ENCODE measurements at places on chromosomes 11 and 22. TPM values are rescaled to one million over a fixed set of nuclear protein-coding genes. Genes with fewer than 3 reads are reported as not detected.
A peak's percentile ranks its signal among the peaks of the same experiment; 100 is the strongest.

PHF5A gene
- total RNA-seq: 26.7 TPM

INS gene
- total RNA-seq: not detected

TEX54 gene
- not detected for total RNA-seq

FOLH1 gene
- 0.64 TPM for total RNA-seq

TRIM49 gene
- not detected for total RNA-seq

TKFC gene
- total RNA-seq: 52.8 TPM

DNA sequence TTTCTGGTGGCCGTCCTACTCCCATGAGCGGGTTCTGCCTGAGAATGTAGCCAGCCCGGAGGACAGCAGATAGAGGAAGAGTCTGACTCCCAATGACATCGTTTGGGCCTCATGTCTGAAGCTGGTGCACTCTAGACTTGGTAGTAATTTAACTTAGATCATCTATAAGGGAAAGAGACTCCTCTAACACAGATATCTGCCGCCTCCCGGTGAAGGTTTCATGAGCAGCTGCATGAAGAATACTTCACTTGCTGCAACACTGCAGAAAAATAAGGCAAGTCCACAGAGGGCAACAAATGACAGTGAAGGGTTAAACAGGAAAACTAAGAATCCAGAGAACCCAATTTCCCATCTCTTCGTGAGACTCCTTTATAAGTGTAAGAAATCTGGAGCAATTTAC lies 5.9 kb upstream of the ARL2 start:
- H3K27me3 ChIP-seq: no peaks in the 10 kb centered on the region
- no peak overlapping the region for H3K27ac ChIP-seq
- DNase-seq: no peak
- H3K4me3 ChIP-seq: no peak overlapping the region
- no peaks in the 10 kb centered on the region for H3K36me3 ChIP-seq

GRCh38 chr11:35290876-35291275 lies 128.5 kb downstream of the SLC1A2 start:
- no peaks in the 10 kb centered on the region for H3K27me3 ChIP-seq
- no peak for DNase-seq
- H3K36me3 ChIP-seq: no peaks in the 10 kb centered on the region
- H3K4me1 ChIP-seq: peaks cover 18% of the 10 kb centered on the region
- H3K4me3 ChIP-seq: no peak overlapping the region
- H3K27ac ChIP-seq: no peak overlapping the region

DNA sequence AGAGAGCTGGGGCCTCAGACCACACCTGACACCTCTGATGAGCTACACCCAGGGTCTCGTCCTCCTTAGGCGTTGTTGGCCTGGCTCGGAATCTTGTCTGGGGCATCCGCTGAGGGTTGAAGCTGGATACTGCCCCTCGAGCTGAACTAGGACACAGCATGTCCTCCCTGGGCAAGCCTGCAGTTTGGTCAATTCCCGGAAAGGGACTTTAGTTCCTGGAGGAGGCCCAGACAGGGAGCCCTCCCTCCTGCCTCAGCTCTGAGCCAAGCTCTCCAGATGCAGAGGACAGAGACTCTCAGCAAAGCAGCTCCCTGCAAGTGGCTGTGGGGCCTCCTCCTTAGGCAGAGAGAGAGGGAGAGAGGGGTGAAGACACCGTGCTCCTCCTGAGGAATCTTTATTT lies 4.9 kb downstream of the APOL3 start:
- H3K4me3 ChIP-seq: peak overlapping the region; percentile 50
- peak overlapping the region; percentile 92 for H3K27ac ChIP-seq

GRCh38 chr11:68432874-68433273 lies 27.7 kb upstream of the PPP6R3 start:
- no peak overlapping the region for H3K4me3 ChIP-seq
- no peak for DNase-seq
- peaks cover 84% of the 10 kb centered on the region for H3K36me3 ChIP-seq
- peaks cover 11% of the 10 kb centered on the region for H3K4me1 ChIP-seq
- no peaks in the 10 kb centered on the region for H3K27me3 ChIP-seq

GRCh38 chr11:70872955-70873735 lies 379.2 kb downstream of the SHANK2 start:
- no peaks in the 10 kb centered on the region for H3K36me3 ChIP-seq
- no peaks in the 10 kb centered on the region for H3K4me1 ChIP-seq
- H3K27me3 ChIP-seq: peaks cover 27% of the 10 kb centered on the region
- DNase-seq: no peak
- no peak overlapping the region for H3K4me3 ChIP-seq

DNA sequence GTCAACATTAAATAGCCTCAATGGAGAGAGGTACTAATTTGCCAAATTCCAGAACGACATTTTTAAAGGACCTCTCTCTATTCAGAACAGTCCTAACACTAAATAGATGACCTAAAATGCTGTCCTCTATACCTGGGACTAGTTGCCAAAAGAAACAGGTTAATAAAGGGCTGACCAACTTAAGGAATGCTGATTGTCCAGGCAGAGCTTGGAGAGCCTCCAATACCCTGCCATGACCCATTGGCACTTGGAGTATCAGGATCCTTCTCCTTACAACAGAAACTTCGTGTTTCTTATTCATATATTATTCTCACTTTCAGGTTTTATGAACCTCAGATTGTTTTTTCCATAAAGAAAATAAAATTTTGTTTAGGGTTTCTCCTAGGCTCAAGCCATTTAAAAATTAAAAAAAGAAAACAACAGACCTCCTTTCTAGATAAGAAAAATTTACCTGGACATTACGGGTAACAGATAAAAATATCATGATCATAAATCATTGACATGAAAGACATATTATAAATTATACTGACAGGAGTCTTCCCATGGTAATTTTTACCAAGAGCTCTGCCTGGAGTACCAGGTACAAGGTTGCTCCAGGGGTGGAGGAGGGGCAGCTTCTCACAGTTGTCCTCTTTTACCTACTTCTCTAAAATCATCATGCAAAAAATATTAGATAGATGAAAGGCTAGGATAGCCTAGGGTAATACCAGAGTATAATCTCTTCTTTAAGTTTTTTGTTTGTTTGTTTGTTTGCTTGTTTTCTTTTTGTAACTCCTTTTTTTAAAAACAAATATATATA lies 2.0 kb downstream of the LRRC4C start:
- no peak overlapping the region for H3K4me3 ChIP-seq
- no peaks in the 10 kb centered on the region for H3K36me3 ChIP-seq
- no peak overlapping the region for H3K27ac ChIP-seq
- peaks cover 6% of the 10 kb centered on the region for H3K4me1 ChIP-seq
- peaks cover 18% of the 10 kb centered on the region for H3K27me3 ChIP-seq
- no peak for DNase-seq

GRCh38 chr11:134125507-134125906 lies 56.6 kb downstream of the JAM3 start:
- DNase-seq: no peak
- H3K27ac ChIP-seq: peak overlapping the region; percentile 7
- H3K36me3 ChIP-seq: no peaks in the 10 kb centered on the region
- H3K4me1 ChIP-seq: peaks cover 44% of the 10 kb centered on the region
- peaks cover 4% of the 10 kb centered on the region for H3K27me3 ChIP-seq

DNA sequence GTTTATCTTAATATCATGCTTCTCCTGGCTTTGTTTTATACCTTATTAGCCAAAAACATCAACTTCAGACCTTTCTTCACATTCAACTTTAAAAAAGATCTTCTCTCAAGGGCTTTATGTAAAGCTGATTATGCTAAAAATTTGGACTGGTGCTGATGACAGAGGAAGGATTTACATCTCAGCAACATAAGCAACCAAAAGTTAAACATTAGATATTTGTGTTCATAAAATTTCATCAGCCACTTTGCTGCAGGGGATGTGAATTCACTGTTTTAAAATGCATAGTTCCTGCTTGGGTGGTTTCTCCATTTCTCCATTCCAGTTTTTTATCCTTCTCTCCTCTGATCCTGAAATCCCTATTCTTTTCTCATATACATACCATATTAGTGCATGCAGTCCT lies 398.6 kb upstream of the DDI1 start:
- H3K27ac ChIP-seq: no peak overlapping the region
- no peak for DNase-seq
- H3K36me3 ChIP-seq: no peaks in the 10 kb centered on the region

GRCh38 chr22:46318576-46318975 lies 16.9 kb upstream of the TRMU start:
- H3K4me1 ChIP-seq: no peaks in the 10 kb centered on the region
- no peaks in the 10 kb centered on the region for H3K27me3 ChIP-seq
- H3K36me3 ChIP-seq: no peaks in the 10 kb centered on the region
- no peak overlapping the region for H3K4me3 ChIP-seq
- no peak overlapping the region for H3K27ac ChIP-seq
- no peak for DNase-seq

DNA sequence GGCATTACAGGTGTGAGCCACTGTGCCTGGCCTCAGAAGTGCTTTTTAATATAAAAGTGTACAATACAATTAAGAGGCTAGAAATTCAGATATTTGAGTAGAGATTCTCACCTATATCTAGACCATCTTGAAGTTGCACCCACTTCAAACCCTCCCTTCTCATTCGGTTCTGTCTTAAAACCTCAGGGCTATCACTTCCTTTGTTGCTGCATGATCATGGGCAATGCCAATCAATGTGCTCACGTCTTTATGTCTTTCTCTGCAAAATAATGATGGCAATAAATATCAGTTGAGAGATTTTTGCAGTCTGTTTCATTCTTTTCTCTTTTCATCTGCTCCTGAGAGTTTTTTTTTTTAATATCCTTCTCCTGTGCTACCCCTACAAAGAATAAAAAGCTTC lies 9.3 kb upstream of the NUP160 start:
- DNase-seq: no peak
- no peaks in the 10 kb centered on the region for H3K27me3 ChIP-seq
- H3K4me1 ChIP-seq: peaks cover 9% of the 10 kb centered on the region
- no peak overlapping the region for H3K4me3 ChIP-seq

- DNase-seq: no peak
- H3K36me3 ChIP-seq: peaks cover 78% of the 10 kb centered on the region
- H3K27me3 ChIP-seq: no peaks in the 10 kb centered on the region
- H3K4me3 ChIP-seq: no peak overlapping the region
- H3K4me1 ChIP-seq: no peaks in the 10 kb centered on the region
- no peak overlapping the region for H3K27ac ChIP-seq
Measured at GRCh38 chr11:63821411-63821810, 8.2 kb downstream of the SPINDOC start.

DNA sequence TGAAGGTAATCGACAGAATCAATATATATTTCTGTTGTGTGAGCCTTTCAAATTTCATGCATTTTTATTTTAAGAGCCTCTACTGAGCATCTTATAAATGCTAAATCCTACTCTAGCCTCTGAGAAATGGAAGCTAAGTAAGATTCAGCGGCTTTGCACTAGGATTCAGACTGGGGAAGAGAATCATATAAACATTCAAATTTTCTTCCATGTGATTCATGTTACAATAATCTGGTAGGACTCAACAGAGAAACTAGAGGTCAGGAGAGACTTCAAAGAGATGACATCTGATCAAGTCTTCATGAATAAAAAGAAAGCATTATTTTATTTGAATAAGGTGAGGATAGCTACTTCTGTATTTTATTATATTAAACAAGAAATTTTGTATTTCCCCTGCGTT lies 538.9 kb downstream of the DLG2 start:
- H3K36me3 ChIP-seq: no peaks in the 10 kb centered on the region
- no peak overlapping the region for H3K27ac ChIP-seq
- no peaks in the 10 kb centered on the region for H3K4me1 ChIP-seq
- H3K27me3 ChIP-seq: no peaks in the 10 kb centered on the region

GRCh38 chr22:43310311-43310710 lies 32.9 kb downstream of the SCUBE1 start:
- no peak overlapping the region for H3K4me3 ChIP-seq
- H3K27me3 ChIP-seq: no peaks in the 10 kb centered on the region
- no peak for DNase-seq
- H3K4me1 ChIP-seq: peaks cover 2% of the 10 kb centered on the region
- H3K27ac ChIP-seq: no peak overlapping the region
- no peaks in the 10 kb centered on the region for H3K36me3 ChIP-seq

DNA sequence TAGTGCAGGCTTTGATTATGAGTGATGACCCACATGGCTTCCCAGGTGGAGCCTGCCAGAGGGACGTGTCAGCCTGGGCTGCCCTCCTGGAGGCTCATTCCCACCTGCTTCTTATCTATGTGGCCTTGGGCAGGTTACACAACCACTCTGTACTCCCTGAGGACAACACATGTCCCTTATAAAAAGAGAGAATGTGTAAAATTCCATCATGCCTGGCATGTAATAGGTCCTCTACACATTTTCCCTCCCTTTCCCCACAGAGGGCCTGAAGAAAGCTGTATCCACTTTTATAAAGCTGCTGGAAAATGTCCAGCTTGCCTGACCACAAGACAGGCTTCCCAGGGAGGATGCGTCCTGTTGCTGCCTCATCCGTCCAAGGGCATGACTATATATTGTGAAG lies 55.0 kb upstream of the VSTM5 start:
- H3K27ac ChIP-seq: no peak overlapping the region
- H3K27me3 ChIP-seq: no peaks in the 10 kb centered on the region
- DNase-seq: no peak
- H3K36me3 ChIP-seq: no peaks in the 10 kb centered on the region
- no peak overlapping the region for H3K4me3 ChIP-seq

- no peak overlapping the region for H3K4me3 ChIP-seq
- H3K27me3 ChIP-seq: peaks cover 21% of the 10 kb centered on the region
- H3K36me3 ChIP-seq: no peaks in the 10 kb centered on the region
- no peak overlapping the region for H3K27ac ChIP-seq
Measured at GRCh38 chr22:26265281-26265680, 96.0 kb downstream of the SEZ6L start.

- H3K4me3 ChIP-seq: no peak overlapping the region
- no peaks in the 10 kb centered on the region for H3K36me3 ChIP-seq
- no peak for DNase-seq
- H3K27ac ChIP-seq: no peak overlapping the region
- no peaks in the 10 kb centered on the region for H3K27me3 ChIP-seq
Measured at GRCh38 chr11:45672593-45672992, 7.2 kb upstream of the CHST1 start.

DNA sequence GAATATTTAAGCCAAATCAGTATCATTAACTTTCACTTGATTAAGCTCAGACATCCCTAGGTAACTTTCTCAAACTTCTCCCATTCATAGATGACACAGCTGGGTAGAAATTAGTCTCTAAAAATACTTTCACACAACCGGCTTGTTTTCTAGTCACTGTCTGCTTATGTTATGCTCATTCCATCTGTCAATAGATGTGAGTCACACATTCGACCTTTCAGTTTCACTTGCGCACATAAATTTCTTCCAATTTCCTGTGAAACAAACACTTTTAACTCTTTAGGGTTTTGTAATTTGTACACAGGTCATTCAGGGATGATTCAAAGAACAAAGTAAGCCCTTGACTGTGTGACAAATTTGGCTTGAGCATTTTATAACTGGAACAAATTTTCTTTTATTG lies 723.0 kb downstream of the KCNA4 start:
- no peaks in the 10 kb centered on the region for H3K4me1 ChIP-seq
- H3K27me3 ChIP-seq: no peaks in the 10 kb centered on the region
- H3K27ac ChIP-seq: no peak overlapping the region
- DNase-seq: no peak
- H3K36me3 ChIP-seq: no peaks in the 10 kb centered on the region
